SK-N-DZ (cell line): ENCODE measurements at places on chromosomes 1 and 21.

DNA sequence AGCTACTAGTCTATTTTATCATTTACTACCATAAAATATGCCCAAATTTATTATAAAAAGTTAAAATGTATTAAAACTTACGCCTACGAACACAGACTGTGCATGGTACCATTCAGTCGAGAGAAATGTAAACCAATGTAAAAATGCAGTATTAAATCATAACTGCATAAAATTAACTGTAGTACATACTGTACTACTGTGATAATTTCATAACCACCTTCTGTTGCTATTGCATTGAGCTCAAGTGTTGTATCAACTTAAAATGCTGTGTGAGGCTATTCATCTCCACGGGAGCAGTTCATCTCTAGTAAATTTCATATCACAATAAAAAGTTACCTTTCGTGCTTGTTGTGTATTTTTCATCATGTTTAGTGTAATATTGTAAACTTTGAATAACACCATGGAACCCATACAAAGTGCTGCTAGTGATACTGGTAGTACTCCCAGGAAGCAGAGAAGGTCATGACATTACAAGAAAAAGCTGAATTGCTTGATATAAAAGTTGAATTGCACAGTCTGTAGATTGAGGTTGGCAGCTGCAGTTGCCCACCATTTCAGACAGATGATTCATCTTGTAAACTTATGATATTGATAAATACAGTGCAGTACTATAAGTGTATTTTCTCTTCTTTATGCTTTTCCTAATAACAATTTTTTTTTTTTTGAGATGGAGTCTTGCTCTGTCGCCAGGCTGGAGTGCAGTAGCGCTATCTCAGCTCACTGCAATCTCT lies 19.0 kb upstream of the CENPF start:
- no peak for DNase-seq

GRCh38 chr1:73593364-73593763 lies 604.6 kb downstream of the LRRIQ3 start:
- DNase-seq, result no peak

- no peak for DNase-seq
Observed at GRCh38 chr1:116372191-116372590, 853 bp upstream of the ATP1A1 start.

DNA sequence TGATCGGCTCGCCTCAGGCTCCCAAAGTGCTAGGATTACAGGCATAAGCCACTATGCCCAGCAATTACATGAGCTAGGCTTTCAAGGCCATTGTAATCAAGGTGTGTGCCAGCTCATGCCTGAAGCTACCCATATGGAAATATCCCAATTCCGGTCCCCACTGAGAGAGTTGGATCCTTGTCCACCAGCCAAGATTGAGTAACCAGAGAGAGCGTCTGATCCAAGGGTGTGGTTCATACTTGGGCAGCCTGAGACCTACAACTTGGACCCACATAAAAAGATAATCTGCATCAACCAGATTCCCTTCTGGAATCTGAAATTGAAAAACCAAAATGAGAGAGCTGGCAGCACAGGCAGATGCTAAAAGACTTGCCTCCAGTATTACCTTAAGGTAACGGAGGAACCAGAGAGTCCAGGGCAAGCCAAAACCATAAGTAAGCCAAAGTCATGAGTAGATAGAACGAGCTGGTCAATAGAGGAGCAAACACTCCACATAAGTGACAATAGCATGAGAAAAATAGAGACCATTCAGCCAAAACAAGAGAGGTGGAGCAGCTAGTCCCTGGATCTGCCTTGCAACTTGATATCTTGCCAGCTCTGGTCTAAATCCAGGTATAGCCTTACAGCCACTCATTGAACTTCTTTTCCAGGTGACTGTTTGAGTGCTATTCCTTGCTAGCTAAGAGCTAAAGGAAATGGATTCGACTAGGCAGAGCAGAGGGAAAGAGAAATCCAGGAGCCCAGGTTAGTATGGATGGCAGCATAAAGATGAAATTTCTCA lies 63.8 kb upstream of the ATP1A1 start:
- DNase-seq, result no peak
